Fibroblast of lung (primary cell): ENCODE measurements at places on chromosomes 13 and 19. TPM values are rescaled to one million over a fixed set of nuclear protein-coding genes. Genes with fewer than 3 reads are reported as not detected.
A peak's percentile ranks its signal among the peaks of the same experiment; 100 is the strongest.

DNA sequence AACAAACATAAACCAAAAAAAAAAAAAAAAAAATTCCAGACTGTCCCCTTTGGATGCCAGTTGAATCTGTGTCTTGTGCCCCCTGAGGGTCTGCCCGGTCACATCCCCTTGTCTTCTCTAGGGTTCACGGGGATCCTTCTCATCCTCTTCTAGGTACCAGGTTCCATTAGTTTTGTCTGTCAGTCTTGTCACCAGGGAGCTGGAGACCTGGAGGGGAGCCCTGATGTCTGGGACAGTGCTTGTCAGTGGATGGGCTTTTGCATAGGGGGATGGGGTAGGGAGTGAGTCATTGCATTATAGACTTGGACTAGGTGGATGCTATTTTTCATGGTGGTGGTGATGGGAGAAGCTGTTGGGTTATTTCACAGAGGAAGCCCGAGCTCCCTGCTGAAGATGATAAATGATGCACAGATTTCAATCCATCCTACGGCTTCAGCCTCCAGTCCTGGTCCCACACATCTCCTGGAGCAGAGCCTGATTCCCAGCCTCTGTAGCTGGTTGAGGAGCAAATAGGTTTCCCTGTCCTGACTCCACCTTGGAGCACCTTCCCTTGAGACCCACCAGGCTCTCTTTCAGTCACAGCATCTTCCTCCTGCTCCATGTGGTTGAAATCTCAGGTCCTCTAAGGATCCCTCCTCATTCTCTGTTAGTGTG lies 26.0 kb downstream of the WTIP start:
- no peak for DNase-seq

Gene SIGLEC10
- not detected in 2 replicates for total RNA-seq

DNA sequence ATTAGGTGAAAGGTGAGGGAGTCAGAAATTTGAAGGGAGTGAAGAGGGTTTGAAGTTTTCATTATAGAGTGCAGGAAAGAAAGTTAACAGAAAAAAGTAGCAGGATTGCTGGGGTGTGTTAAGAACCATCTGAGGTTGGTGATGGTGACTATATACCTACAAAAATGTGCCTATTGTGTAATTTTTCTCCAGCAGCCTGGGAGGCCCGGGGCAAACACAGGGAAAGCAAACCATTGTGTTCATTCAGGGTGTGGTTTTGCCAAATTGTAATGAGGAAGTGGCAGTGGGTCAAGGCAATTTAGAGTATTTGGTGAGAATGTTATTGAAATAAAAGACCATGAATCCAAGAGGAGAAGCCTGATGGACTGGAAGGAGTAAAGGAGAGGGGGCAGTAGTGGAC lies 8.2 kb upstream of the SUCLA2 start:
- peak; percentile 64 for DNase-seq

DNA sequence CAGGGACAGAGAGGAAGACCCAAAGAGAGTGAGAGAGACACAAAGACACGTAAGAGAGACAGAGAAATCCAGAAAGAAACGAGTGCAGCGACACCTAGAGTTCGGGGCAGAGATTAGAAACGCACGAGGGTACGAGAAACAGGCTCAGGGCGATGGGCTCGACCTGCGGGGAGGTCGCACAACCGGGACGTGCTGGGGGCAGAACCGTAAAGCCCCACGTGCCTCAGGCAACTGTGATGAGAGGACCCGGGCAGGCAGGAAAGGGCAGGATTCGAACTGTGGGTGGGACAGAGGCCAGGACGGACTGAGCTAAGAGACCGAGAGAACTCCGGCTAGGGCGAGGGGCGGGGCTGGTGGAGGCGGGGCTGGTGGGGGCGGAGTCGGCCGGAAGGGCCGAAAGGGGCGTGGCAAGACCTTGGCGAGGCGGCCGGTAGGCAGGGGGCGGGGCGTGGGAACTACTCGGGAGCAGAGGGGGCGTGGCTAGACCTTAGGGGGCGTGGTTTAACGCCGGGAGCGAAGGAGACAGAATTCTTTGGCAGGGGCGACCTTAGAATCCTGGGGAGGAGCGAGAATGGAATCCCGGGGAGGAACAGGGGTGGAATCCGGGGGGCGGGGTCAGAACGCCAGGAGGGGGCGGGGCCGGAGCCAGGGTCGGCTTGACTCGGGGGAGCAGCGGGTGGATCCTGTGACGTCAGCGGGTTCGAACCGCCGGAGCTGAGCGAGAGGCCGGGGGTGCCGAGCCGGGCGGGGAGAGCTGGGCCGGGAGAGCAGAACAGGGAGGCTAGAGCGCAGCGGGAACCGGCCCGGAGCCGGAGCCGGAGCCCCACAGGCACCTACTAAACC lies at the start of gene NECTIN2:
Gene NECTIN2 (plus strand): TSS at position 686 of the 843 bp plus-strand sequence. CDS start 229 bp downstream, outside the sequence.
- DNase-seq: peak; percentile 99

Gene KLK5
- not detected in 2 replicates for total RNA-seq

Gene SLITRK6
- total RNA-seq: 14.6 and 39.5 TPM in 2 replicates

- DNase-seq: no peak
Measured at GRCh38 chr19:53871454-53871853, 3.8 kb downstream of the MYADM start.

DNA sequence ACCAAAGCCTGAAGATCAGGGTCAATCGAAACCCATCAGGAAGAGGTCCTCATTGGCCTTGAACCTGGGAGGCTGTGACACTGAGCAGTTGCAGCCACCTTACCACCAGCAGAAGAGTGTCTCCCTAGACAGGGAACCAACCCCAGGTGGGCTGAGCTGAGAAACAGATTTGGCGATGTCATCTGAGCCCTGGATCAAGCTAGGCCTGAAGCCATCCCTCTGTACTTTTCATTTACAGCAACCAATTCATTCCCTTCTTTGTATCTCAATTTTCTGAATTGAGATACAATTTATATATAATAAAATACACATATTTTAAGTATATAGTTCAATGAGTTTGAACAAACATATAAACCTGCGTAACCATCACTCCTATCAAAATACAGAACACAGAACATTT lies 14.6 kb downstream of the RHPN2 start:
- no peak for DNase-seq

- no peak for DNase-seq
Measured at GRCh38 chr13:30934381-30934780, 1.9 kb downstream of the TEX26 start.

DNA sequence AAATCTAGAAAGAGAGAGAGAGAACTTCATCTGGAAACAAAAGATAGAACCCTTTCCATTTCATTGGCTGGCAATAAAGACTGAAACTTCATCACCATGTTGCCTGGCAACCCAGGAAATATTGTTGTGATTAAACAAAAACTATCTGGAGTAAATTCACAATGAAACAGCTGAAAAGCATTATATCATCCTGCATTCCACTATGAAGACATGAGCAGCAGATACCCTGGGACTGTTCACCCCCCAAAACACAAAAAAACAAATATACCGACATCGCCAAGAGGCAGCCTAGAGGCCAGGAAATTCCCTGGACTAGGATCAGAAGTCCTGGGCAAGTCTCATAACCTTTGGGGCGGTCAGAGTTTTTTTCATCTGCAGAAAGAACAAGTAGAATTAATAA lies 158.3 kb downstream of the FOXO1 start:
- peak; percentile 77 for DNase-seq

Gene GFY
- total RNA-seq: not detected in 2 replicates

Gene CASP14
- total RNA-seq: not detected in 2 replicates

GRCh38 chr19:12720851-12721655 lies 2.7 kb downstream of the TNPO2 start:
- DNase-seq: peak; percentile 25

DNA sequence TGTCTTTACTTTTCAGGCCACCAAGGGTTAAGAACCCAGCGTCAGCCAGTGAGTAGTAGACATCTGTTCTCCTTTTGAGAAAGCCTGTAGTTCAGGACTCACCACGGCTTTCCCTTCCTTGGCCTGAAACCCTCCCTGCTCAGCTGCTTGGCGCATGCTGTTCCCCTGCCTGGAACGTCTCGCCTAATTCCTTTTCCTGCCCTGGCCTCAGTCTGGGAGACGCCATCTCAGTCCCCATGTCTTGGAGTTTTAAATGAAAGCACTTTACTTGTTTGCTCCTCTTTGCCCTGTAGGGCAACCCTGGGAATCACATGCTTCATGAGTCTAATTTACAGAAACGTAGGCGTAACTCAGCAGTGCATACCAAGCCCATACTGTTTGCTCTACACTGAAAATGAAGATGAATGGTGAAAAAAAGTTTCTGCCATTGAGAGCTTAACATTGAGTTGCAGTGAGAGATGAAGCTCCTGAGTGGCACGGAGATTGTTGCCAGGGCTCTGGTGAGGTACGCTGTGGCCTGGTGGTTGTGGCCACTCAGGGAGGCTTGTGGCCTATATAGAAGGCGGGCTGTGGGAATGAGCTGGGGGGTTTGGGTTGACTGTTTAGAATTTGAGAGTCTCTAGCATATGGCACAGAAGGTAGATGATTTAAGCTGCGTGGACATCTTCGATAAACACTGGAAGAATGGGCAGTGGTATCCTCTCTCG lies 52.8 kb downstream of the GATAD2A start:
- DNase-seq: no peak

Gene IL12RB1
- total RNA-seq: under 0.01 and 0.50 TPM in 2 replicates

DNA sequence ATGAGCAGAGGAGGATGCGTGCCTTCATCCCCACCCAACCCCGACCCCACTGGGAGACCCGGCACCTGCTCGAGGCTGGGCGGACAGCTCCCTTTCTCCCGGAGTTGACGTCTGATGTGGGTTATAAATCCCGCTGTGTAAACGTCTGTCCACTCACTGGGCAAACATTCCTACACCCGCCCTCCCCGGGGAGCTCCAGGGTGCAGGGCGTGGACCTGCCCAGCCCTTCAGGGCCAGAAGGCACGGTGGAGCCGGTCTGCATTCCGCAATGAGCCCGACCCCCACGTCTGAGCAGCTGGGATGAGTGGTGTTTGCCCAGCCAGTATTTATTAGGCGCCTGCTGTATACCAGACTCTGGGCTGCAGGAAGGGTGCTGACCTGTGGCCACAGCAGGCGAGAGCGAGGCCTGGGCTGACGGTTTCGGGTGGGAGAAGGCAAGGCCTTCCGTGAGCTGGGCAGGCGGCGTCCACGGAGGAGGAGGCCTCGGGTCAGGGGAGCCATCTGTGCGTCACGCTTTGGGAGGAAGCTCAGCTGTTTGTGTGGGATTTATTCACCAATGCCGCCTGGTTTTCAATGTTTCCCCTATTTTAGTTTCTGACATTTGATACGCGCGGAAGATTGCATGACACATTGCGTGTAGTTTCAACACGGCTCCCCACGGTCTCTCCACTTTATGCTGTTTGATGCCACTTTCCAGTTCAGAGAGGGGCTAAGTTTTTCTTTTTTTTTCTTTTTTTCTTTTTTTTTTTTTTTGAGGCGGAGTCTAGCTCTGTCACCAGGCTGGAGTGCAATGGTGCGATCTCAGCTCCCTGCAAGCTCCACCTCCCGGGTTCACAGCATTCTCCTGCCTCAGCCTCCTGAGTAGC lies 2.0 kb downstream of the MISP start:
- DNase-seq: peak; percentile 92

Gene ZNF541
- total RNA-seq: 0.17 TPM in 1 of 2 replicates, not detected in the other

- DNase-seq: no peak
Measured at GRCh38 chr13:95226932-95227695, 74.1 kb downstream of the ABCC4 start.

Gene PEX11G
- total RNA-seq: 3.8 and 3.9 TPM in 2 replicates

- DNase-seq: no peak
Measured at GRCh38 chr19:37991176-37991835, 84.3 kb downstream of the SIPA1L3 start.

Gene CEACAM6
- total RNA-seq: not detected in 2 replicates

DNA sequence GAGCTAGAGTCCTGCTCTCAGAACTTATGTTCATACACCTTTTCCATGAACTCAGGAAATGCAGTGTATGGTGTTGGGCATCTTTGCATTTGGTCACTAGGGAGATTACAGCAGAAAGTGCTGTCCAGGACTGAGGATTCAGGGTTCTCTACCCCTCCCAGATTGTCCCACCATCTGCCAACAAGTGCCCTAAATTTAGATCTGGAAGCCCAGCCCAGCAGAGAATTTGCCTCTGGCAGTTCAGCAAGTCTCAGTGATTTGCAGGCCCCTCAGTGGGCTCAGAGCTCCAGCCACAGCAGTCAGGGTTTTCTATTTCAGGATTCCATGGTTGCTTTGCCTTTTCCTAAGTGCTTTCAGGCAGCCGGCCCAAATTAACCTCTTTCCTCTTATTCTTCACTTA lies 23.4 kb downstream of the CNFN start:
- no peak for DNase-seq

DNA sequence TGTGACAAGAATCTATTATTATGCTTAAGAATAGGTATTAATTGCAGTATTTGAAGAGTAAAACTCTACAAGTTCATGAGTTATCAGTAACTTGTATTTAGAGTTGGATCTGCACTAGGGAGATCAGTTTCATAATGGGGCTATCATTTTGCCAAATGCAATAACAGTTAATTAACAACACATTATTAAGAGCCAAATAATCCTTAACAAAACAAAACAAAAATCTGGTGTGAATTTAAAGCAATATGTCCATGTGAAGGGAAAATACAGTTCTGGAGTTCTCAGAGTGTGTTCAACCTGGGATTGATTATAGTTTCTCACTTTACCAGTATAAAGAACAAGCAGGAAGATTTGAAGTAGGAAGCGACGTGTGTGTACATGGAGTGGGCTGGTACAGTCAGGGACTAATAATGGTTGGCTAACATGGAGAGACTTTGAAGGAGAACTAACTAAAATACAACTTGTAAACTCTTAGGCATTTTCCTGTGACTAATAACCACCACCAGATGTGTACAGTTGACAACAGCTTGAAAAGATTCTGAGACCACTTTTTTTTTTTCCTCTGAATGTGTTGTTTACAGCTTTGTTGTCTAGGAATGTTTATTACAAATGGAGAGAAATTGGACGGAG lies 58.5 kb downstream of the POSTN start:
- peak; percentile 77 for DNase-seq

DNA sequence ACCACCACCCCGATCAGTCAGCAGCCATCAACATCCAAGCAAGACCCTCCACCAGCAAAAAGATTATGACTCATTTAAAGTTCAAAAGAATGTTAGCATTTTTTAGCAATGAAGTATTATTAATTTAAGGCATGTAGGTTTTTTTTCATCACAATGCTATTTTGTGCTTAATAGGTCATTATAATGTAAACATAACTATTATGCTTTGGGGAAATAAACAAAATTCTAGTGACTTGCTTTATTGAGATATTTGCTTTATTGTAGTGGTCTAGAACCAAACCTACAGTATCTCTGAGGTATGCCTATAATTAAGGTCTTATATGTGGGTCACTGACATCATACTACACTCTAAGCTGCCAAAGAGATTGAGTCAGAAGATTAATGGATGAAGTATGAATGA lies 20.0 kb downstream of the KLF12 start:
- DNase-seq: no peak

- peak; percentile 71 for DNase-seq
Measured at GRCh38 chr19:2266183-2266993, 10.2 kb upstream of the JSRP1 start.

Gene SETDB2
- total RNA-seq: 13.4 and 13.7 TPM in 2 replicates

DNA sequence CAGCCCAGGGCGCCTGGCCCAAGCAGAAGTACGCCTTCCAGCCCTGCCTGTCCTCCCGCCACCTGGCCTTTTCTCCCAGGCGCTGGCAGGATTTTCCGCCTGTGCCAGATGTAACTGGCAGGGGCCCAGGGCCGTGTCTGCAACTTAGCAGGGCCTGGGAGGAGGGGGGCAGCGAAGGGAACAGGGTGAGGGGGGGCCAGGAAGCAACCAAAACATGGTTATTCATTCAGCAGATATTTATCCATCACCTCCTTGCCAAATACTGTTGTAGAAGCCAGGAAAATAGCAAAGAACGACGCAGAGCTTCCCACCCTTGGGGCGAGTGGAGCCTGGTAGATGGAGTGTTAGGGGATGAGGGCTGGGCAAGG lies 5.6 kb downstream of the TLE6 start:
- DNase-seq: peak; percentile 93
